ENCODE measurements at places on chromosomes 12 and 14. TPM values are rescaled to one million over a fixed set of nuclear protein-coding genes. Genes with fewer than 3 reads are reported as not detected.

SUOX gene
- total RNA-seq: 7.8 TPM

RACGAP1 gene
- 89.1 TPM for total RNA-seq

PLEKHH1 gene
- 4.5 TPM for total RNA-seq

PTGDR gene
- not detected for total RNA-seq

GLIPR1L1 gene
- total RNA-seq: not detected

KRT82 gene
- not detected for total RNA-seq

ARHGEF25 gene
- 6.5 TPM for total RNA-seq

SLC38A6 gene
- total RNA-seq: 23.9 TPM

INF2 gene
- total RNA-seq: 135 TPM

TMEM233 gene
- 0.11 TPM for total RNA-seq

ADCY4 gene
- total RNA-seq: not detected

FAM90A1 gene
- 0.14 TPM for total RNA-seq

TMED8 gene
- total RNA-seq: 6.7 TPM

RNU4-1 gene
- total RNA-seq: not detected

SOCS2 gene
- total RNA-seq: 30.1 TPM

PIANP gene
- total RNA-seq: 0.96 TPM

PLEKHG7 gene
- total RNA-seq: not detected

SYCP3 gene
- 0.12 TPM for total RNA-seq

BBOF1 gene
- 5.3 TPM for total RNA-seq

GPR84 gene
- total RNA-seq: not detected
